SK-MEL-5 (cell line): ENCODE measurements at places on chromosomes 2 and 18. TPM values are rescaled to one million over a fixed set of nuclear protein-coding genes. Genes with fewer than 3 reads are reported as not detected.

SNED1 gene
- 0.11 and 0.13 TPM in 2 replicates for total RNA-seq

SLC9A4 gene
- not detected in 2 replicates for total RNA-seq

ELMOD3 gene
- total RNA-seq: 13.7 and 13.9 TPM in 2 replicates

PAX3 gene
- 18.3 and 21.6 TPM in 2 replicates for total RNA-seq

UGT1A5 gene
- total RNA-seq: not detected in 2 replicates

LIMS2 gene
- total RNA-seq: 0.48 TPM in 1 of 2 replicates, not detected in the other

ERBB4 gene
- 0.32 and 0.75 TPM in 2 replicates for total RNA-seq

LBH gene
- total RNA-seq: 14.4 and 20.1 TPM in 2 replicates

IL36A gene
- total RNA-seq: not detected in 2 replicates

EMILIN2 gene
- 16.4 and 17.7 TPM in 2 replicates for total RNA-seq

POTEC gene
- total RNA-seq: not detected in 2 replicates

LRP1B gene
- total RNA-seq: 0.03 TPM in 2 replicates

MYOM1 gene
- 0.26 and 0.72 TPM in 2 replicates for total RNA-seq

DSC1 gene
- total RNA-seq: not detected in 2 replicates

HNRNPLL gene
- total RNA-seq: 62.9 and 67.1 TPM in 2 replicates

CRYGC gene
- total RNA-seq: not detected in 2 replicates

HAUS1 gene
- total RNA-seq: 26.7 and 32.6 TPM in 2 replicates

PTPRN gene
- 1.5 and 2.8 TPM in 2 replicates for total RNA-seq

MERTK gene
- total RNA-seq: 220 and 225 TPM in 2 replicates

FTCDNL1 gene
- 5.6 and 7.6 TPM in 2 replicates for total RNA-seq

CYBRD1 gene
- 40.3 and 45.6 TPM in 2 replicates for total RNA-seq

TMEM247 gene
- total RNA-seq: not detected in 2 replicates

NEU4 gene
- not detected in 2 replicates for total RNA-seq

RNF125 gene
- total RNA-seq: 41.4 and 53.3 TPM in 2 replicates

PLCL1 gene
- total RNA-seq: 0.83 and 0.90 TPM in 2 replicates

CRYBA2 gene
- not detected in 2 replicates for total RNA-seq

SF3B1 gene
- total RNA-seq: 202 and 219 TPM in 2 replicates

LRRC30 gene
- not detected in 2 replicates for total RNA-seq

IL36RN gene
- not detected in 2 replicates for total RNA-seq

TMEM131 gene
- total RNA-seq: 11.6 and 15.2 TPM in 2 replicates

PPP1R1C gene
- 0.67 and 2.0 TPM in 2 replicates for total RNA-seq

SLC30A3 gene
- total RNA-seq: 0.24 and 1.2 TPM in 2 replicates

RSAD2 gene
- total RNA-seq: 0.48 TPM in 1 of 2 replicates, not detected in the other

FABP1 gene
- total RNA-seq: not detected in 2 replicates

KIF1A gene
- 0.50 TPM in 1 of 2 replicates, not detected in the other for total RNA-seq

GFPT1 gene
- 34.8 and 38.1 TPM in 2 replicates for total RNA-seq

G6PC2 gene
- total RNA-seq: not detected in 2 replicates

COL4A3 gene
- 0.03 TPM in 1 of 2 replicates, not detected in the other for total RNA-seq

ASXL3 gene
- not detected in 2 replicates for total RNA-seq

FEV gene
- total RNA-seq: not detected in 2 replicates

MYO3B gene
- total RNA-seq: 1.3 and 1.8 TPM in 2 replicates

CPS1 gene
- 15.6 and 18.5 TPM in 2 replicates for total RNA-seq

SLC19A3 gene
- 1.4 and 1.6 TPM in 2 replicates for total RNA-seq

WBP1 gene
- 45.9 and 52.1 TPM in 2 replicates for total RNA-seq

GLI2 gene
- 0.16 and 0.24 TPM in 2 replicates for total RNA-seq

PSD4 gene
- 0.43 and 0.63 TPM in 2 replicates for total RNA-seq

TUBA4B gene
- not detected in 2 replicates for total RNA-seq
